T-helper 17 cell (primary cell): ENCODE measurements at places on chromosomes 7 and 10.

DNA sequence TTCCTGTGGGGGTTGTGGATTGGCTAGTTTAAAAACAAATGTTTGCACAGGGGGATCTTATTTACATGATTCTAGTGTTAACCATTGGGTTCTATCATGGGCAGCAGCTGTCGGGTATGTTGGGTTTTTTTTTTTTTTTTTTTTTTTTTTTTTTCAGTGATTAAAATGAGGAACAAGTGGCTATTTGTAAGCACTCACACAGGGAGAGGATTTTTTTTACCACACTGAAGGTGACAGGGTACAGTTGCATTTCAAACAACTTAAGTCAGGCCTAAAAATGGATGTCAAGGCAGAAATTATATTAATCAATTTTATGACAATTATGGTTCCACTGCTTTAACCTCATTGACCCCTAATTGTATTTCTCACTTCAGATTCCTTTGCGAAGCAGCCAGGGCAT lies 92.8 kb downstream of the CD36 start:
- no peak for DNase-seq

GRCh38 chr10:11782793-11783557 lies 40.2 kb upstream of the PROSER2 start:
- DNase-seq: no peak

DNA sequence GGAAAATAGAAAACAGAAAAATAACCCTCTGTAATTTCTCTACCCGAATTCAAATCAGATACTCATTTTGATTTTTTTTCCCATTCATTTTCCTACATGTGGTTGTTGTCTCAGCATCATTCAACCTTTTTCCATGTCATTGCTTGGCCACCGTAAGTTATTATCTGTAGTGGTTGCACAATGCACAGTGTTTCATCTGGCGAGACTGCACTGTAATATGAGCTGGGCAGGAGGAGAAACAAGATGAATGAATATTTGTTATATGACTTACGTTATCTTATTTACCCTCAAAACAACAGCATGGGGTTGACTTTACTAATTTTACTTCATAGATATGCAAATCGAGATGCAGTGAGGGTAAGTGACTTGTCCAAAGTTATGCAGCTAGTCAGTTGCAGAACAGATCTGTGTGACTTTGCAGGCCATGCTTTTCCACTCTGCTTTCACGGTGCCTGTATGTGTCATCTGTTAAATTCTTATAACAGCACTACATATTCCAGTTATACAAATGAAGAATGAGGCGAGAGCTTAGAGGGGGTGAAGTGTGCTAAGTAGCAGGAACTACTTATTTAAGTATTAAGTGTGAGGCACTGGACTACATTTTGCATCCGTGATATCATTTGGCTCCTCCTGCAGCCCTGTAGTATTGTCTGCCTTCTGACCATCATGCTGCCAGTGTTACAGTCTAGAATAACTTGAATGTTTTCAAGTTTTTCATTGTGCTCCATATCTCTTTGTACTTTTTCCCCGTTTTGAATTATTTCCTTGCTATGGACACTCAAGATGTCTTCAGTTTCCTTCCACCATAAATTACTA lies 56.7 kb downstream of the ZMYND11 start:
- DNase-seq: no peak

GRCh38 chr10:52446391-52446790 lies 132.3 kb downstream of the DKK1 start:
- DNase-seq: no peak

DNA sequence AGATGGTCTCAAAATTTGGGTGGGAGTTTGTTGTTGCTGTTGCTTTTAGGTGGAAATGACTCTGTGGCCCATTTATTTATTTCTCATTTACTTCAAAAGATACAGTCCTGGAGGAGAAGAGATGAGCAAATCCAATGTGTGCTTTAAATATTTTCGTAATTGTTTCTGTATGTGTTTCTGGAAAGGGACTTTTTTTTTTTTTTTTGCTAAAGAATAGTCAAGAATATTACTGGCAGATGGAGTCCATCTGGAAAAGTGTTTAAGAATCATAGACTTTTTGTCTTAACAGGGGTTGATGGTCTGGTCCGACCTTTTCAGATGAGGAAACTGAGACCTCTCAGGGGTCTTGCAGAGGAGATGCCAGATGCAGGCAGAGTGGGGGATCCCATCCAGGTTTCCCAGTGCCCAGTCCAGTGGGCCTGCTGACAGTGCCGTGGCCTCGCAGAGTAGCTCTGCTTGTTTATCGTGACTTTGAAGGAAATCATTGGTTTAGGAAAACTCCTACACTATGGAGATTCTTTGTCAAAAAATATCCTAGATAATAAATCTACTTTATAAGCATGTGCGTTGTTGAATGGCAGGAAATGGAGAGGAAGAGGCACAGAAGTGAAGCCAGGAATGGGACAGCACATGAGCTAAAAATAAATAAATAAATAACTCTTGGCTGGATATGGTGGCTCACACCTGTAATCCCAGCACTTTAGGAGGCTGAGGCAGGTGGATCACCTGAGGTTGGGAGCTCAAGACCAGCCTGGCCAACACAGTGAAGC lies 164.3 kb upstream of the SVIL start:
- no peak for DNase-seq

GRCh38 chr7:130150587-130150986 lies 54.6 kb downstream of the TMEM209 start:
- no peak for DNase-seq

DNA sequence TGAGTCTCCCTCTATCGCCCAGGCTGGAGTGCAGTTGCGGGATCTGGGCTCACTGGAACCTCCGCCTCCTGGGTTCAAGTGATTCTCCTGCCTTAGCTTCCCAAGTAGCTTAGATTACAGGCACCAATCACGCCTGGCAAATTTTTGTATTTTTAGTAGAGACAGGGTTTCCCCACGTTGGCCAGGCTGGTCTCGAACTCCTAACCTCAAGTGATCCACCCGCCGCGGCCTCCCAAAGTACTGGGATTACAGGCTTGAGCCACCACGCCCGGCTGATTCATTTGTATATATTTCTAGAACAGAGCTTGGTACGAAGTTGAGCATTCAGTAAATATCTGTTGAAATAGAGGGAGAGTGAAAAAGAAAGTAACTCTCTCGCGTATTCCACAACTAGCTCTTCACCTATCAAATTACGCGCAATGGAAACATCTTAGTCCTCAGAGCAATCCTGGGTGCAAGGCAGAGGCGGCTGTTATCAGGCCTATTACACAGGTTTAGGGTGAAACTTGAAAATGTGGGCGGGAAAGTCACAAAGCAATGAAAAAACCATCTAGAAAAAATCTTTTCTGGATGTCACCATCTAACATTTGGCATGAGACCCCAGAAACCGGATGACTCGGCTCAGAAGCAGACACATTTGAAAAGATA lies 707 bp upstream of the GHITM start:
- DNase-seq: no peak

DNA sequence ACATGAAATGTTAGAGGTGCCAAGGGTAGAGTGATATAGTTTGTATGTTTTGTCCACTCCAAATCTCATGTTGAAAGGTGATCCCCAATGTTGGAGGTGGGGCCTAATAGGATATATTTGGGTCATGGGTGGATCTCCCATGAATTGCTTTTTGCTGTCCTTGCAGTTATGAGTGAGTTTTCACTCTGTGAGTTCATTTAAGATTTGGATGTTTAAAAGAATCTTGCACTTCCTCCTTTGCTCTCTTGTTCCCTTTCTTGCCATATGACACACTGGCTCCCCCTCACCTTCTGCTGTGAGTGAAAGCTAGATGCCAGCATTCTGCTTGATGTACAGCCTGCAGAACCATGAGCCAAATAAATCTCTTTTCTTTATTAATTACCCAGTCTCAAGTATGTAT lies 269.2 kb downstream of the ZWINT start:
- DNase-seq: no peak

DNA sequence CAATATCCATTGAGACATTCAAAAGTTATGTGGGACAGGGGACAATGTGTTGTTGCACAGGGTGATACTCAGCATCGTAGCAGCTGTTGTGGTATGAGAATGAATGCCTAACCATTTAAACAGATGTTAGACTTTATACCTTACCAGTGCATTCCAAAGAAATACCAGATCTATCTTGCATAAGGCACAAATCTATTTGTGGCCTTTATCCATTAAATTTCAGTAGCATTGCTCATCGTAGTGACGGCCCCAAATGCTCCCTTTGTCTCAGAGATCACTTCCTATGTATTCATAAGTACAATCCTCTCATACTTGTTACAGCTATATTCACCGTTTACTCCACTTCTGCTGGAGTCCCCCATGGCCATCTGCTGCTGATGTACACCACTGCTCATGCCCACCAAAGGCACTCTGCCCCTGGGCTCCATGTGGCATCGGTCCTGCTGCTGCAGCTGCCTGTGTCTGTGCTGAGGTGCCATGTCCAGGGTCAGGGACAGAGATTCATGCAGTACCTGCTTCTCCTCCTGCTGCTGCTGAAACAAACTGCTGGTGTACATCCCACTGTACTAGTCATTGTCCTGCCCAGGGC lies 96.3 kb downstream of the CPED1 start:
- DNase-seq: no peak

DNA sequence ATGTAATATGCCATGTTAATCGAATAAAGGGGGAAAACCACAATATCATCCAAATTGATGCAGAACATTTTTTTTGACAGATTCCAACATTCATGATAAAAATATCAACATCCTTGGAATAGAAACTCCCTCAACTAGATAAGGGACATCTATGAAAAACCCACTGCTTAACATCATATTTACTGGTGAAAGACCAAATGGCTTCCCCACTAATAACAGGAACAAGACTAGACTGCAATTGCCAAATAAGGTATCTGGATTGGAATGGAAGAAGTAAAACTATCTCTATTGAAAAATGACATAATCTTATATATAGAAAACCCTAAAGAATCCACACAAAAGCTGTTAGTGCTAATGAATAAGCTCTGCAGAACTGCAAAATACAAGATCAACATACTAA lies 27.8 kb downstream of the SMURF1 start:
- no peak for DNase-seq

DNA sequence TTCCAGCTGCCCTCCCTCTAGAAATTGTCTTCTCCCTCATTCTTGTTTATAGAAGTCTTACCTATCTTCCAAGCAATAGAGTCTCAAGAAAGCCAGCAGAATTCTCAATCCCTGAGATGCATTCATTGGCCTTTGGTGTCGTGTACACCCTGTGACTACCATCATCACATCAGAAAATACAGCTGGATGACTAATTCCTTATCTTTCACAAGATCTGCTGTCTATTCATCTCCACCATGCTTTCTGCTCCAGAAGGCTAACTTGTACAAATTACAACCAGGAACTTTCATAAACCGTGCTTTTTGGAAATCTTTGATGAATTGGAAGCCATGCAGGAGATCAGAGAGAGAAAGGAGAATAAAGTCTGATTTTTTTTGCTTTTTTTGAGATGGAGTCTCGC lies 1062.9 kb upstream of the GHITM start:
- DNase-seq: no peak

DNA sequence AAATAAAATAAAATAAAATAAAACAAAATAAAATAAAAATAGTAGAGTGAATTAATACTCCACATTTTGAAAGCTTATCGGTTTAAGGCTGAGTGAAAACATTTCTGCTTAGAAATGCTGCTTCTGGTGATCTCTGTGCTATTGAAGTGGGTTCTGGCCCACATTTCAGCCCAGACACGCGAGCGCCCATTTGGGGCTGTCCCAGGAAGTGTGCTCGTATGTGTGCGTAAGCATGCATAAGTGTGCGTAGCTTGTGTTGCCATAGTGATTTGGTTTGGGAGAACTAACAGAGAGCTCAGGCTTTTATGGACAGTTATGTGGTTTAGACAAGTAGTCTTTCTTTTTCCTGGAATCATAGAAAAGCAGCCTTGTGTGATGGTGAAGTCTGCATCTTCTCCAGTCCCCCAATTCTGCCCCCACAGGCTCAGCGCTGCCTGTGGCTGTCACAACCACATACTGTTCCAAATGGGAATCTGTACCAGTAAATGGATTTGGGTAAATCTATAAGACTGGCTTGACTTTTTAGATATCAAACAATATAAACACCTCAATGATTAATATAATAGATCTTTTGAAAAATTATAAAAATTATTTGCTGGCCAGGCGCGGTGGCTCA lies 29.8 kb upstream of the PURB start:
- peak; percentile 68 for DNase-seq

DNA sequence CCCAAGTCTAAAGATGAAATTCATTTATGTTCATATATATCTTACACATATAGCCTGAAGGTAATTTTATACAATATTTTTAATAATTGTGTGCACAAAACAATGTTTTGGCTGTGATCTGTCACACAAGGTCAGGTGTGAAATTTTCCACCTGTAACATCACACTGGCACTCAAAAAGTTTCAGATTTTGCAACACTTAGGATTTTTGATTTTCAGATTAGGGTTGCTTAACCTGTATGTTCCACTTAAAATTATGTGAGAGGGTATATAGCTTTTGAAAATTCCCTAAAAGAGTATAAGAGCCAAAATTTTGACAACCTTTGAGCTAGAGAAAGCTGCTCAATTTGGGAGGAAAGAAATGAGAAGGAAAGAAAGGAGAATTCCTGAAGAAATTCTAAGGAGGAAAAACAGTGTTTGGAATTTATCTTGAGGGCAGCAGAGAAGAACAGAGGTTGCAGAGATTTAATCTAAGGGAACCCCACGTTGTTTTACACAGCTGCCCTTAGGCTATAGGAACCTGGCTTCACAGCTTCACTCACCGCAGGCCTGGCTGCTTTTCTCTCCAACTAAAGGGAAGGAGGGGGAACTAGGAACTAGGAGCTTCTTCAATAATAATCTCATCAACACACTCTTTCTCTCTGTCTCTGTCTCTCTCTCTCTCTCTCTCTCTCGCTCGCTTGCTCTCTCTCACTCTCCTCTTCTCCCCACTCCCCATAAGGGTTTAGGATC lies 8.5 kb downstream of the VOPP1 start:
- DNase-seq: no peak

GRCh38 chr7:139330333-139331030 lies 10.7 kb upstream of the FMC1 start:
- no peak for DNase-seq

DNA sequence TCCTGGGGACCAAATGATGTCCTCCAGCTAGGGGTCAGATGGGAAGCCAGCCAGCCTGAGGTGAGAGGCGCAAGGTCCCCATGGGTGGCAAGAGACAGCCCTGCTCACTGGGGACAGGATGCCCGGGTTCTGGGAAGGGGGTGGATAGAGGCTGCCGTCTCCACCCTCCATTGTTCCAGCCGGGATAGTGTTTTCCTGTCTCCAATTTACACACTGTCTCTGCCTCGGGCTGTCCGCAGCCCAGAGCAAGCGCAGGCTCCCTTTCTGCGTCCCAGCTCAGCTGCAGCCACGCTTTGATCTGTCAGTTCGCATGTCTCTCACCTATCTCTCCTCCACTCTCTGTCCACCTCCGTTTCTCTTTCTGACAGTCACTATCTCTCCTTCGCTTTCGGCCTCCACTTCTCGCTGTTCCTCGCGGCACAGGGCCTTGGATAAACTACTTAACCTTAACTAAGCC lies 2.1 kb downstream of the EPHB4 start:
- no peak for DNase-seq

GRCh38 chr10:89798092-89798491 lies 96.7 kb downstream of the KIF20B start:
- no peak for DNase-seq

GRCh38 chr10:5199398-5199797 lies 2.8 kb downstream of the AKR1C4 start:
- DNase-seq: no peak
